EL (cell line): ENCODE measurements at places on chromosomes 3 and 15.

GRCh38 chr15:47326410-47327333 is 390.6 kb upstream of the SEMA6D start:
- no peak for DNase-seq

GRCh38 chr15:52133510-52134220 is 21.1 kb upstream of the BCL2L10 start:
- DNase-seq, result no peak

DNA sequence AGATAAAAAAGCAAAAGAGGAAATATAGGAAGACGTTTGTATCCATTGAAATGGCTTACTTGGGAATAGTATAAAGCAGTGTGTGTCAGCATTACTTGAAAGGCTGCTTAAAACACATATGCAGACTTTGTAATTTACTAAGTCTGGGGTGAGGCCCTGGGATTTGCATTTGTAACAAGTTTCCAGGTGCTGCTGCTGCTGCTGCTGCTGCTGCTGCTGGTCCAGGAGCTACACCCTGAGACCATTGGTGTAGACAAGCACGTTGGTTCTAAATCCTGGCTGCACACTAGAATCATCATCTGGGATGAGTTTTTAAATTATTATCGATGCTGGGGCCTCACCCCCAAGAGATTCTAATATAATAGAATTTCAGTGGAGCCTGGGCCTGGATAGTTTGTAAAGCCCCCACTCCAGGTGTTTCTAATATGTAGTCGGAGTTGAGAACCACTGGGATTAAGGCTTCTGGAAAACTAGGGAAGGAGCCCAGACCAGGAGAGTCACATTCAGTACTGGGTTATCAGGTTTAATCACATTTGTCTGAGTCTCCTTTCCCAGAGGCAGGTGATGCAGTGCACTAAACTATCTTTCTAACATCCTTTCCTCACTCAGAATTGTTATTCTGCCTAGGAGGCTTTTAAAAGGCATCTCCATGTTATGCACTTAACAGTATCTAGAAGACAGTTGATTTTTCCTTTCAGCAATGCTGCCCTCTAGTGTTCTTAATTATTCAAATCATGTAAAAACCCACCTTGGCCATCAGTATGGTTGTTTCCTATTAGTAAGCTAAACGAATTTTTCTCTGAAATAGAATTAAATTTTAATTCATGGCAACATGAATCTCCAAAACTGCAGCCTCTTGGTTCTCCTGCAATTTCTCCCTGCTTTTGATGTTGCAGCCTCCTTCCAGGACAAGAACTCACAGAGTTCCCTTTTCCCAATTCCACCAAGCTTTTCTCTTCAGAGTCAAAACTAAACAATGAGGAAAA is 45.4 kb downstream of the SSR3 start:
- peak; percentile 51 for DNase-seq

- no peak for DNase-seq
These were observed 67.2 kb downstream of the LSAMP start for GRCh38 chr3:116378077-116378476.

DNA sequence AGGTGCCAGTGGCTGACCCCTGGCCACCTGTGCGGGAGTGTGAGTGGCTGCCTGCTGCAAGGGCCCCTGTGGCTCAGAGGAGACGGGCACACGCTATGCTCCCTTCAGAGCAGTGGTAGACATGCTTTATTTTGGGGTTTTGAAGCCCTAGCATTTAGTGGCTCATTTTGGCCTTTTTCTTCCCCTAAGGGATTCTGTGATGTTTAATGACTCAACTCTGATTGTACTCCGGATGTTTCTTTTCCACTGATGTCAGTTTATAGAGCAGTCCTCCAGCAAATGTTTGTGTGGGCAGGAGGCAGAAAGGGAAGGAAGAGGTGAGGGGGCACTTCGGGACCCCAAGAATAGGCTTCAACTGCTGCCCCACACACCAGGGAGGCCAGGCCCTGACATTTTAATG is 288.9 kb upstream of the C2CD4B start:
- peak; percentile 73 for DNase-seq

GRCh38 chr3:33751336-33751735 is 33.3 kb upstream of the CLASP2 start:
- no peak for DNase-seq

DNA sequence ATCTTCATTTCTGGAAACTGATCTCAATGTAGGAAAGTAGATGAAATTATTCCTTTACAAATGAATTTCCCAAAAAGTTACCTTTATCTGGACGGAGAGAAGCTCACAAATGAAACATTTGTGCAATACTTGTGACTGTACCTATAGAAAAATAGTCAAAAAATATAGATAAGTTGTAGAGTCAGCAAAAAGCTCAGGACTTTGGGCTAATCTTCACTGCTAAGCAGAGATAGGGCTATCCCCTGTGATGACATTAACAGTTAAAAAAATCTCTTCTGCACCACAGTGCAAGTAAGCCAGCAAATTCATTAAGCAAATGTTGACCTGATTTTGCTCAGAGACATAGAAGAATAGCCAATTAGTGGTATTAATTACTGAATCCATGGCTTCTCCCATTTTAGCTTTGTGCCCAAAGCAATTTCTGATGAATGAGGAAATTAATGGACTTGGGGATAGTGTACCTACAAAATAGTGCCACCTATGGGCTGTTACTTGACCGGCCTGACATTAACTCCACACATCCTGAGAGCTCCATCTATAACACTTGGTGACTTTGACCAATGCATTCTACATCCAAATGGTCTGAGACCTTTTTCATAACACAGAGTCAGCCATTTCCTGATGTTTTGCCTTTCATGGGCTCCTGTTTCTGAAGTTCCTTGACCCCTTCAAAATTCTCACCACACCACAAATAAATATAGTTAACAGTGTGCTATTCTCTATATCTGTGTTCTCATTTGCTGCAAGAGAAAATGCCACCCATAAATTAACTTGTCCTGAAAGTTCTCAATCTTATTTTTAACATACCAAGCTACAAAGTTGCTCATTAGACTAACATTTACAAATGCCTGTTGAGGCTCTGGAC is 105.0 kb downstream of the SSR3 start:
- DNase-seq, result peak; percentile 33

DNA sequence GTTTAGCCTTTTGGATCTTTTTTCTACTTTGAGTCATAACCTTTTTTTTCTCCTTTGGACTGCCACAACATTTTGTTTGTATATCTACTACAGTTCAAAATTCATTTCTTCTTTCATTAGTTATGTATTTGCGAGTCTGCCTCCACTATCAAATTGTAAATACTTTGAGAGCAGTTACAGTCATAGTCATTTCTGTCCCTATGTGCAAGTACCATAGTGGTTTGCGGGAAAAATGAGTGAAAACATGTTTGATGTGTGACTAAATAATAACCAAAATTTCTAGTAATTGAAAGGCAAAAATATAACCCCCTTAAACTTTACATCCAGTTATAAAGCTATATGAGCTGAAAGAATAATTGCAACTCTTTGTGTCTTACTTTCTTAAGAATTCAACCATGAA is 45.8 kb upstream of the CCDC50 start:
- DNase-seq, result no peak
